ENCODE measurements at places on chromosomes 11 and 22. TPM values are rescaled to one million over a fixed set of nuclear protein-coding genes. Genes with fewer than 3 reads are reported as not detected.

GRCh38 chr11:95565724-95566141, 223.8 kb downstream of the FAM76B start:
- DNase-seq, result no peak

- DNase-seq, result no peak
Measured at GRCh38 chr11:20249378-20249777, 89.1 kb upstream of the DBX1 start.

DNA sequence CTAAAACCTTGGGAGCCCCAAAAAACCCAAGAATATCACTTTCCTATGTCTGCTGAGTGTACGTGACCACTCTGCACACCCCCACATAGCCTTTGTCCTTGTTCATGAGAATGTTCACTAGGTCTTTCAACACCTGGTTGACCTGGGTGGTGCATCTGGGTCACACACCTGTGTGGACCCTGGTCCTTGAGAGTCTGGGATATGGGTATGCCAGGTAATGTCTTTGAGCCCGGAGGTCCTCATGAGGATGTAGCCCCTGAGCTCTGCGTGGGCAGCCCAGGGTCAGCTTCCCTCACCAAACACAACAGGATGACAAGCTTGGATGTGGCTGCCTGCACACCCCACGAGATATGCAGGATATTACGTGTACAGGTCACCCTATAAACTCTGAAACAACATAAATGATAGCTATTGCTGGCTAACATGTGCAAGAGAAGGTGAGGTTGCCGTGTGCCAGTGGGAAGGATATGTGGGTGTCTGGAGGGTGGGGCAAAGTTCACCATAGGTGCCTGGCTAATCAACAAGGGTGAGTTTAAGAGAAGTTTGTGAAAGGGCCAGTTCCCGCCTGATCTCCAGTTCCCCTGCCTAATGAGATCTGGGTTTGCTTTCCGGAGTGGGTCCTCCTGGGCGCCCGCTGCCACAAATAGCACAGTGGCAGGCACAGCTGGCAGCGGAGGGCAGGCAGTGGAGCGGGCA, 1.4 kb upstream of the PPARA start:
- no peak for DNase-seq

- no peak for DNase-seq
Measured at GRCh38 chr11:28566339-28567089, 458.3 kb downstream of the METTL15 start.

- DNase-seq, result no peak
Measured at GRCh38 chr11:18669711-18670110, 28.9 kb upstream of the TMEM86A start.

- no peak for DNase-seq
Measured at GRCh38 chr11:10460611-10461275, 5.7 kb downstream of the AMPD3 start.

- no peak for DNase-seq
Measured at GRCh38 chr11:102421261-102421660, 31.3 kb downstream of the TMEM123 start.

- DNase-seq, result no peak
Measured at GRCh38 chr11:94131718-94132115, 3.1 kb downstream of the PANX1 start.

- DNase-seq, result no peak
Measured at GRCh38 chr11:1814691-1815090, 20.1 kb upstream of the SYT8 start.

- DNase-seq, result no peak
Measured at GRCh38 chr11:128235958-128236357, 351.4 kb downstream of the ETS1 start.

GRCh38 chr11:99988471-99988837, 698.6 kb upstream of the ARHGAP42 start:
- DNase-seq, result no peak

- DNase-seq, result no peak
Measured at GRCh38 chr11:1503708-1504104, 17.1 kb upstream of the MOB2 start.

DNA sequence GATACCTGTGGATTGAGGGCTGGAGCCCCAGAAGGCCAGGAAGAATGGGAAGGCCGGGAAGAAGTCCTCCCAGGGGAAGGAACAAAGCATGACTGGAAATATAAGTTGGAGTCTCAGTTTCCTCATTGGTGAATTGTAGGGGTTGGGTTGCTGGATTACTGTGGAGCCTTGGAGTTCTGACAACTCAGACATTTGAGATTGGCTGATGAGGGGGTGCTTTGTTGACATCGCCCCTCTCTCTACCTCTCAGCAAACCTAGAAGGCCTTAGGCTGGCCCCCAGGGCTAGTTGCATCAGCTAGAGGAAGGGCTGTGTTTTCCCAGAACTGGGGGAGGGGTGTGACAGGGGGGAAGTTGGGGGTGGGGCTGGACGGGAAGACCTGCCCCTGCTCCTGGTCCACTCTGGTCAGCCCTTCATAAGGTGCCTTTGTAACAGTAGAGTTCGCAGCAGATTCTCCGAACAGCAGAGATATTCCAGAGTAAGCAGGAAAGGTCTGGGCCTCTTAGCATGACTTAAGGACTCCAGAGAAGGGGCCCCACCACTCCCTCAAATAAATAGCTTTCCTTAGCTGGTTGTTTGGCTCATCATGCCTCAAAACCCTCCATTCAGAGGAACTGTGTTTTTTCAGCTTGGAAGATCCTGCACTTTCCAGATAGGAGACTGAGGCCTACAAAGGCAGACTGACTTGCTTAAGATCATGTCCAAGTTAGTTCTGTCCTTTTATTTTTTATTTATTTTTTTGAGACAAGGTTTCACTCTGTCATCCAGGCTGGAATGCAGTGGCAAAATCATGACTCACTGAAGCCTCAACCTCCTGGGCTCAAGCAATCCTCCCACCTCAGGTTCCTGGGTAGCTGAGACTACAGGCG, 12.5 kb upstream of the THRSP start:
- no peak for DNase-seq

- DNase-seq, result no peak
Measured at GRCh38 chr11:109696191-109696897, 274.4 kb downstream of the C11orf87 start.

DNA sequence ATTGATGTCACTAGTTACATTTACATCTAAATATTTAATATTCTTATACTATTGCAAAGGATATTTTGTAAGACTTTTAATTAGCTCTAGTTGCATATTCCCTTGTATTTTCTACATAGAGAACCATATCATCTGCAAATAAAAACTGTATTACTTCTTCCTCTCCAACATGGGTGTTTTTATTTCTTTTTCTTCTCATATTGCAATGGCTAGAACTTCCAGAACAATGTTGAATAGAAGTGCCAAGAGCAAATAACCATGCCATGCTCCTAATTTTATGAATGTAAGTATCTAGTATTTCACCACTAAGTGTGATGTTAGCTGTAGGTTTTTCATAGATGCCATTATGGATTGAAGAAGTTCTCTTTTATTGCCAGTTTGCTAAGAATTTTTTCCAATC, 321.8 kb upstream of the NCAM1 start:
- no peak for DNase-seq

GRCh38 chr11:9697766-9698165, 33.9 kb downstream of the SWAP70 start:
- DNase-seq, result no peak

DNA sequence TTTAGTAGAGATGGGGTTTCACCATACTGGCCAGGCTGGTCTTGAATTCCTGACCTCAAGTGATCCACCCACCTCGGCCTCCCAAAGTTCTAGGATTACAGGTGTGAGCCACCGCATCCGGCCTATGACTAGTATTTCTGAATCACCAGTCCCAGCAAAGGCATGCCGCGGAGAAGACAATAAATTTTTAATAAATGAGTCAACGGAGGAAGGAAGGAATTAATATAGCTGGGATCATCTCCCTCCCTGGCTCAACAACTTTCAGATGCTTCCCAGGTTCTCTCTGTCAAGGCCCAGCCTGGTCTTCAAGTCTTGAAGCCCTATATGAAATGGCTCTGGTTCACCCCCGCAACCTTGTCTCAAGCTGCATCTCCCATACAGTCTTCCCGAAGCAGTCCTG, 45.7 kb downstream of the CYTH4 start:
- DNase-seq, result no peak

DNA sequence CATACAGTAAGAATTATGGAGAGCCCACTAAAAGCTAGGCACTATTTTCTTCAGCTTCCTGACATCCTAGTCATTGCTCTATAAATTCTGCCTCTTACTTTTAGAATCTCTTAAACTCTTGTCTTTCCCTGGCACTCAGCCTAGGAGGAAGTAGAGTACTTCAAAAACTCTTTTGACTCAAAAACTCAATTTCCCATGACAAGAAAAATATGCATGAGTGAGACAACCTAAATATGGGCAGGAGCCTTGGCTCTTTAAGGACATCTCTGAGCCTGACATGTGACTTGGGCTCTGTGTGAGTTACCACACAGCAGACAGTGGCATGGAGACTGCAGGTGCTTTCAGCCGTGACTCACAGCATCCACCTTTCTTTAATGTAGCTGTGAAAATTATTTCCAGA, 97.5 kb upstream of the CCDC179 start:
- DNase-seq, result no peak

DNA sequence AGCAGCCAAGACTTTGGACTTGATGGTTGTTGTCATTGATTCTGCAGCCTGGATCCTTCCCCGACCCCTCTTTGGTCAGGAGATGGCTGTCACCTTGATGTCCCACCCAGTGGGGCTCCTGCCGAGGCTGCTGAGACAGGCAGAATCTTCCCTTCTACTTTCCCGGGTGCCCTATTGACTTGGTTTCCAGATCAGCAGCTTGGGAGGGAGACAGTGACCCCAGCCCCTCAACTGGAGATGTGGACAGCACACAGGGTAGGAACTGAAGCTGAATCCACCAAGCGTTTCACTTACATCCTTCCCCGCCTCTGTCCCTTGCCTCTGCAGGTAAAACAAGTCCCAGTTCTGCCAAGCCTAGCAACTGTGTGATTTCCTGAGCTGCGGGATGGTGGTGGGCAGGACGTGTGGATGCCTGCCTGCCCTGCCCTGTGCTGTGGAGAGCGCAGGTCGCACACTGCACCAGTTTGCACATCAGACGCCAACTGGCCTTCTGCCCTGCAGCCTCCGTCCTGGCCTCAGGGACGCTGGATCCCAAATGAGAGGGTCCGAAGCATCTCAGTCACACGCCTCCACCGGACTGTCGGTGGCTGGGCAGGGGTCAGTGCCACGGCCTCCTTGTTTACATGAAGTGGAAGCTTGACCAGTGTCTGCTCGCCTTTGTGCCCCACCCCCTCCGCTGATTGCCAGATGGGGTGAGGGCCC, 34.6 kb downstream of the FAM83F start:
- no peak for DNase-seq

DNA sequence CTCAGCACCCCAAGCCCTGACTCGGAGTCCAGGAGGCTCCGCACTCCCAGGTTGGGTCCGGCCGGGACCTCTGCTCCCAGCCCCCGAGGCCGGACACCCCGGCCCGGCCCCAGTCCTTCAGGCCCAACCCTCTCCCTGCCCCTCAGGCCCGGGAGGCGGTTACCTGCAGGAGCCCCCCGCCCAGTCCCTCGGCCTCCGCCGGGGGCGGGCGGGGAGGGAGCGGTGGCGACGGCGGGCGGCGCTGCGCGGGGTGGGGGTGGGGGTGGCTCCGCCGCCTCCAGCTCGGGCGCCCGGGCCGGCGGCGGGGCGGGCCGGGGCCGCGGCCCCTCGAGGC, 310 bp downstream of the TCF20 start:
- DNase-seq, result no peak

- DNase-seq, result peak; percentile 14
Measured at GRCh38 chr11:63534895-63535461, 1.6 kb upstream of the PLAAT4 start.

GRCh38 chr11:15863411-15863810, 492.9 kb downstream of the SOX6 start:
- DNase-seq, result no peak

DNA sequence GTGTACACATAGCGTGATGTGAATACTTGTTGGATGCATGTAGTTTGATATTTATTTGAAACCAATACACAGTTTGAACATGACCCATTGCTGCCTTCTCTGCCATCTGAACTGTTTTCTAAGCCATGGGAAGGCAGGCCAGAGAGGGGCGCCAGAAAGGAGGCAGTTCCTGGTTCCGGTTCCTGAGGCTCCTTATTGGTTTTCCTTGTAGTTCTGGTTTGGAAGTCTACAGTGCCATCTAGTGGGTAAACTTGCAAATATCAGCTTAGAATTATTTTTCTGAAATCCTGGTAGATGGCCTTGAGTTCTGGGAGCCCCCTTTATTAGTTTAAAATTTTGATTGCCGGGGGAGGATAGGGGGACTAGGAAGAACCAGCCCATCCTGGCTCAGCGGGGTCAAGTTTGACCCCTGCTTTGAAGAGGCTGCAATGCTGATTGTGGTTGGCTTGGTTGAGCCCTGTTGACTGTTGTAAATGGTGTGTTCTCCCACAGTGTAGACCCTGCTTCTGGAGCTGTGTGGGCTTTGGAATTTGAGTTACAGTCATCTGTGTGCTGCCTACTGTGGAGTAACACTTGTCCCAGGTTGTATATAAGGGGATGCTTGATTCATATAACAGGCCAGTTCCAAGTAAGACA, 48.4 kb downstream of the GRAMD1B start:
- DNase-seq, result peak; percentile 15

DNA sequence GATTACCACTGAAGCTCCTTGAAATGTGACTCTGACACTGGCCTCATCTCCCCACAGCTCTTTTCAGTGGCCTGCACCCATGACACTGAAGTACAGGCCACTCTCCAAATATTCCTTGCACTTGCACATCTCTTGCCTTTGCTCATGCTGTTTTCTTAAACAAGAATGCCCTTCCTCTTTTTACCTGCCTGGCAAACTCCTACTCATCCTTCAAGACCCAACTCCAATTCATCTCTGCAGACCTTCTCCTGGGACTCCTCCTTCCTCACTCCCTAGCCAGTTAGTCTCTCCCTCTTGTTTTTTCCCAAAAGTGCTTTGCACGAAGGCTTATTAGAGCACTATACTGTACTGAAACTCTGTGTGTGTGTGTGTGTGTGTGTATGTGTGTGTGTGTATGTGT, 2.6 kb downstream of the KCNE3 start:
- DNase-seq, result no peak

GRCh38 chr11:128717516-128717915, 23.6 kb downstream of the FLI1 start:
- DNase-seq, result no peak

DNA sequence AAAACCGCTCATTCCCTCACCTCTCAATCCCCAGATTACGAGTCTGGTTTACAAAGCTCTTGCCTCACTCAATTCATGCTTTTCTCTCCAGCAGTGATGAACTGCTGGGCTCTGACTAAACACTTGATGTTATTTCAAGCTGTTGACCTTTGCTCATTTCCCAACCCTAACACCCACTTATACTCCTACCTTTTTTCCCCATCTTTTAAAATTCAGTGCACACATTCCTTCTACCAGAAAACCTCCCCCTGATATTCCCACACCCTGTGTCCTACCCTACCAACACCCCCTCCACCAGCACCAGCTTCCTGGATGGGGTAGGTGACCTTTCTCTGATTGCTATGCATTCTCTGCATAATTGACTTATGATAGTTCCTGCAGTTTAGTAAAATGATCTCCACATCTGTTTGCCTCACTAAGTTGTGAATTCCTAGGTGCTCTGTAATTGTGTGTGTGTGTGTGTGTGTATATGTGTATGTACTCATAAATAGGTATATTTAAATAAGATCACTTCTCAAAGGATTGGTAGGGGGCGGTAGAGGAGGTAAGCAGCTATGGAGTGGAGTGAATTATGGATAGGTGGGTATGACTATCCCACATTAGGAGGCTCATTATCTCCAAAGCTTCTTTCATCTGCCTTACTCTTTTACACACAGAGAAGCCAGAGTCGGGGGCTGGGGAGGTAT, 842 bp downstream of the HEPACAM start:
- no peak for DNase-seq

The SLC22A9 gene
- total RNA-seq, result not detected

The OR6T1 gene
- not detected for total RNA-seq

The RBM4 gene
- 124 TPM for total RNA-seq

The DENND6B gene
- total RNA-seq, result 3.9 TPM

The VPREB1 gene
- not detected for total RNA-seq
